ENCODE measurements at places on chromosomes 5 and 9.

- DNase-seq, result no peak
These were observed 3.0 kb upstream of the SLC25A48 start for GRCh38 chr5:135831439-135831838.

GRCh38 chr5:154316223-154316935, 125.8 kb downstream of the GALNT10 start:
- DNase-seq, result no peak

DNA sequence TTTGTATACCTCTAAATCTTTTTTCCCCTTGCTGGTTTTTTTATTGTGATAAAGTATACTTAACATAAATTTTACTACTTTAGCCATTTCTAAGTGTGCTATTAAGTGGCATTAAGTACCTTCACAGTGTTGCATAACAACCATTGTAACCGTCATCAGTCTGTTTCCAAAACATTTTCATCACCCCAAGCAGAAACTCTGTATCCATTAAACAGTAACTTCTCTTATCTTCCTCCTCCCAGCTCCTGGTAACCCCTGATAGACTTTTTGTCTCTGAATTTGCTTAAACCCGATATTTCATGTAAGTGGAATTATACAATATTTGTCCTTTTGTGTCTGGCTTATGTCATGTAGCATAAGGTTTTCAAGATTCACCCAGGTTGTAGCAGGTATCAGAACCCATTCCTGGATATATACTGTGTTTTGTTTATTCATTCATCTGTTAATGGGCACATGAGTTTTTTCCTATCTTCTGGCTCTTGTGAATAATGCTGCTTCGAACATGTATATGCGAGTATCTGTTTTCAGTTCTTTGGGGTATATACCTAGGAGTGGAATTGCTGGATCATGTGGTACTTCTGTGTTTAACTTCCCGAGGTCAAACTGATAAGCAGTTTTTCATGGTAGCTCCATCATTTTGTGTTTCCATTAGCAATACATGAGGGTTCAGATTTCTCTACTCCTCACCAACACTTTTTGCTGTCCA, 66.4 kb downstream of the EHMT1 start:
- no peak for DNase-seq

GRCh38 chr9:99954819-99955218, 48.4 kb downstream of the STX17 start:
- no peak for DNase-seq

DNA sequence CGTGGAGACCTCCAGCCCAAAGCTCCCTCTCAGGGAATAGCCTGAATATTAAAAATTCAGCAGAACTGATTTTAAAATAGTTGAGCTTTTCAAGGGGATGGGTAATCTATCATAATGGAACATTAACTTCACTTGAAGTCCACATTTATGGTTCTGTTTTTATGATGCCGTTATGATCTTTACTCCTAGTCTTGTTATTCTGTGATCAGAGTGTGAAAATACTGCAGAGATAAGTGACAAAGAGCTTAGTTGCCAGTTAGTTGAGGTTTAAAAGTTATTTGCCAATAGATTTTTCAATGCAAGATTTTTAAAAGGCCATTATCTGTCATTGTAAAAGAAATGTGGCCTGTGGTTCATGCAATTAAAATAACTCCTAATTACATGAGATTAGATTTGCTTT, 189.9 kb upstream of the RGMB start:
- DNase-seq, result no peak

DNA sequence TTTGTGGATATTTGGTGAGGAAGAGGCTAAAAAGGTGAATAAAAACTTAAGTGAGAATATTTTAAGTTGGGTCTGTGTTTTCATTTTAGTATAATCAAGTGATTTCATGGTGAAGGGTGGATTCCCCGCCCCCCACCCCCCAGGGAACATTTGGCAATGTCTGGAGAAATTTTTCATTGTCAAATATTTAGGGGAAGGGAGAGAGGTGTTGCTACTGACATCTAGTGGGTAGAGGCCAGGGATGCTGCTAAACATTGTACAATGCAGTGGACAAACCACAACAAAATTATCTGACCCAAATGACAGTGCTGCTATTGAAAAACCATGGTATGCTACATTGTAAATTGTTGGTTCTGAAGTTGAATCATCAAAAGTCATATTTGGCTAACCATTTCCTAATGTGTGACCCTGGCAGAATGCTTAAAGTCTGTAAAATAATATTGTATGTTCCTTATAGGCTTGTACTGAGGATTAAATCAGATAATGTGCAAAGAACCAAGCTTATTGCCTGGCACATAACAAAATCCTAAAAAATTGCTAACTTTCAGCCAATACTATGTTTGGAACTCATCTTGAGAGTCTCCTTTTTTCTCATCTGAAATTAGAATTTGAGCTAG, 5.6 kb downstream of the C5orf24 start:
- DNase-seq, result no peak

- DNase-seq, result no peak
These were observed 889 bp upstream of the ADAMTS12 start for GRCh38 chr5:33892620-33893137.

GRCh38 chr5:124741711-124742496, 4.5 kb downstream of the ZNF608 start:
- no peak for DNase-seq

DNA sequence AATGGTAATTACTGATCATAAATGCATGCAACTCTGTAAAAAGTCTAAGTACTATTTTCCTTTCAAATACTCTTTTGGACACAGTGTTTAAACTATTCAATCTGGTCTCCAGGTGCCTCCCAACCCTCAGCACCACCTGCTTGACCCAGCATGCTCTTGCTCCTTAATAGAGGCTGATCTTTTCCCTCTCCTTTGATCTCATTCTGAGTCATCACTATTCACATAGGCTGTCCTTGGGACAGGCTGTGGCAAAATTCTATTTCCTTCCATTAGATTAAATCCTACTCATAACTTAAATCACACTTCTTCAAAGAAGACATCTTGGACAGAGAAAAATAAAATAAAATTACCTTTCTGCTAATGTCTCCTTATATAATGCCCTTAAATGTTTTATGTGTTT, 199.4 kb upstream of the ST8SIA4 start:
- no peak for DNase-seq

GRCh38 chr5:107806271-107806670, 135.5 kb upstream of the EFNA5 start:
- DNase-seq, result peak; percentile 4

GRCh38 chr5:58816181-58816731, 233.4 kb downstream of the RAB3C start:
- DNase-seq, result no peak

GRCh38 chr9:102985162-102985895, 9.8 kb upstream of the CYLC2 start:
- no peak for DNase-seq

- no peak for DNase-seq
These were observed 829.2 kb upstream of the DMAC1 start for GRCh38 chr9:8628791-8629190.

- no peak for DNase-seq
These were observed 8.5 kb downstream of the ALG2 start for GRCh38 chr9:99213197-99213596.

GRCh38 chr9:94921092-94921471, 194.6 kb downstream of the AOPEP start:
- no peak for DNase-seq

DNA sequence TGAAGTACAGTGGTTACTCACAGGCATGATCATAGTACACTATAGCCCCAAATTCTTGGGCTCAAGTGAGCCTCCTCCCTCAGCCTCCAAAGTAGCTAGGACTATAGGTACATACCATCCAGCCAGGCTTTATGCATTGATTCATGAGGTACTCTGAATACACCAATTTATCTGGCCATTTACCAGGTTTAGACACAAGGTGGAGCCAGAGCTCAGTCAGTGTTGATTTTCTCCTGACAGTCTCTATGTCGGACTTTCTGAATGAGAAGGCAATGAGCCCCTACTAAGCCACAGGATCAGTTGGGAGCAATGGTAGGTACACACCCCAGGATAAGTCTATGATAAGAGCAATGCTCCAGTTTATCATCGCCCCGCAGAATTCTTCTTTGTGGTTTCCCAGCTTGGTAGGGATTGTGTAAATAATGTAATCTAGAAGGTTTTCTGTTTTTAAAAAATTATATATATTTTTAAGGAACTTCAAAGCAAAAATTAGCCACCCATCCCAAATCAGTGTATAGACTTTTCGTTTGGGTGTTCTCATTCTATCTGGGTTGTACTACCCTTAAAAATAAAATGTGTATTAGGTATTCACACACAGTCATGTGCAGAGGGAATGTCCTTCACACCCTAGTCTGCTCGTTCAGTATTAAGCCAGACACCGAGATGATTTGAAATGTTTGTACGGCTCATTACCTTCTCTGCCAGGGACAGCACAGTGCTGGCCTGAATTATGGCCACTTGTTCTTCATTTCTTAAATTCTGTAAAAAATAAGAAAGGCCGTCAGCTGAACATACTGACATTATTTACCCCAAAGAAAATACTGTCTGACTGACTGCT, 118.4 kb upstream of the DPYSL3 start:
- DNase-seq, result peak; percentile 32

DNA sequence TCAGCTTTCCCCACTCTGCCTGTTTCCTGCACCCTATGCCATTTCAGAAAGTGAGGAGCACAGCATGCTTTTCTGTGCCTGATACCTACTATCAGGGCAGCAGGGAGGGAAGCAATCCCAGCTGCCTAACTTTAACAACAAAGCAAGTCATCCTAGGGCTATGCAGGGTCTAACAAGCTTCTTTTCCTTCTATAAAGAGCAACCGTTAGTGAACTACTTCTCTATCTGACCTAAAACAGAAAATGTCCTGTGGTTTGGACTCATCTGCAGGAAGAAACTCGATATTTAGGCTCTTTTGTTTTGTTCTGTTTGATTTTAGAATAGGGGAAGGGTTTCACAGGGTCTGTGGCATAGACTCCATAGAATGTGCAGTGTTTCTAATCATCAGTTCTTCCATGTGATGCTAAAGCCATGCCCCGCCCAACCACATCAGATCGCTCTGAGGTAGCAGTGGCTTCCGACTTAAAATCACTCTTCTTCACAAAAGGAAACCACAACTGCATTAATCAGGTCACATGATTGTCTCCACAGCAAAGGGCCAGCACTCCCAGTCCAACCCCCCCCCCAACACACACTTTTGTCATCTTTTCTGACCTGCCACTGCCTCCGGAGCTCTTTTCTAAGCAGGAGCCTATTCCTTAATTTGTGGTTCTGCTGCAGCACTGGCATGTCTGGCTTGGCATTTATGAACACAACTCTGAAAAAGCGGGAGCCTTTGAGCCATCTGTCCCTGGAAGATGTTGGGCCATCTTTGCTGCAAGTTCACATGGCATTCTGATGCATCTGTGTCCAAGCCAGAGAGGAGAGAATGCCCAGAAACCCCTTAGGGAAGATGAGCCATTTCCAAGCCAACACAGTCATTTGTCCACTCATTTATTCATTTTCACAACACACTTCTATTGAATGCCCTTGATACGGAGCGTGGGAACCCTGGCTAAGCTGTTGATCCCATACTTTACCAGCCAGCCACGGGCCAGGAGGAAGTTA, 71.6 kb downstream of the CFAP90 start:
- DNase-seq, result no peak

DNA sequence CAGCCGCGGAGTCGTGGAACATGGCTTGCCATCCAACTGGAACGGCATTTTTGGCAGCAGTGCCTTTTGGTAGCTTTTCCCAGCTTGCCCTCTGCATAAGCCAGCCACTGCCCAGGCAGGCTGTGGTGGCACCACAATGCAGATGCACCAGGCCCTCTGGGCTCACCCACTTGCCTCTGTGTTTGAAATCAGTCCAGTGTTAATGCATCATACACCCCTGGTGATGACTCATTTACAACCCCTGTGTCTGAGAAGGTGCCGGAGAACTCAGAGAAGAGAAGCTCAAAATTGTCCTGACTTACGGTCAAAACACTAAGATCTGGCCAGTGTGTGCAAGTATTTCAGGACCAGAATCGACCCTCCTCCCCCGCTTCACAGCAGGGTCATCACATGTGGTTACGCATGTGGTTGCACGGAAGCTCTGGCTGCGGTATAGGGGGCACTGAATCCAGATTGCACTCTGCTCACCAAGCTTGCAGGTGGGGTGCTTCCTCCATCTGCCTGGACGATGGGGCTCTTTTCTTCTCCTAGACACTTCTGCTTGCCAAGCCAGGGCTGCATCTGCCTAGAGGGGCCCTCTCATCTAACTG, 66.5 kb upstream of the SMIM15 start:
- DNase-seq, result no peak

- DNase-seq, result no peak
These were observed 6.6 kb downstream of the ZNF618 start for GRCh38 chr9:113882636-113883164.

- no peak for DNase-seq
These were observed 20.8 kb downstream of the TTC33 start for GRCh38 chr5:40734986-40735385.

- DNase-seq, result no peak
These were observed at the start of gene TNFAIP8 for GRCh38 chr5:119355685-119356611. TNFAIP8 (plus strand) TSS chr5:119356019; CDS start chr5:119356091, 72 bp downstream.

GRCh38 chr9:116817762-116818161, 130.7 kb downstream of the TRIM32 start:
- no peak for DNase-seq

Measured in NCI-H2107 (cell line).